ENCODE measurements at places on chromosomes 7 and 10.

DNA sequence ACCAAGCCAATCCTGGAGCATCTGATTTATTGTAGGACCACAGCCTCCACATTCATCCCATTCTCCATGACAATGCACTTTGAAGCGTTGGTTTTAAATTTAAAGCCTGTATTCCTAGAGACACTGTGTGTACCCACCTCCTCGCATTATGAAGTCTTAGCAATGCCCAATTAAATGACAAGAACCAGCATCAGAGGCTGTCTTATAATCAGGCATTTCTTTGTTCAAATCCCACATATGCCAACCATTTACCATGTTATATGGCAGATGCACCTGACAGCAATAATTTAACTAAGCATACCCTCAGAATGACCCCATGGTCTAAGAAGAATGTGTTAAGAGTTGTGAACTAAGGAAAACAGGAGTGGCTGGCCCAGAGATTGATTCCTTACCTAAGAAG lies 188.2 kb downstream of the IPMK start:
- no peak for DNase-seq

- peak; percentile 44 for DNase-seq
Observed at GRCh38 chr10:112565434-112566053, 118.5 kb downstream of the VTI1A start.

- peak; percentile 3 for DNase-seq
Observed at GRCh38 chr10:127979045-127979444, 72.1 kb downstream of the PTPRE start.

- no peak for DNase-seq
Observed at GRCh38 chr10:70698211-70698610, 25.9 kb downstream of the ADAMTS14 start.

DNA sequence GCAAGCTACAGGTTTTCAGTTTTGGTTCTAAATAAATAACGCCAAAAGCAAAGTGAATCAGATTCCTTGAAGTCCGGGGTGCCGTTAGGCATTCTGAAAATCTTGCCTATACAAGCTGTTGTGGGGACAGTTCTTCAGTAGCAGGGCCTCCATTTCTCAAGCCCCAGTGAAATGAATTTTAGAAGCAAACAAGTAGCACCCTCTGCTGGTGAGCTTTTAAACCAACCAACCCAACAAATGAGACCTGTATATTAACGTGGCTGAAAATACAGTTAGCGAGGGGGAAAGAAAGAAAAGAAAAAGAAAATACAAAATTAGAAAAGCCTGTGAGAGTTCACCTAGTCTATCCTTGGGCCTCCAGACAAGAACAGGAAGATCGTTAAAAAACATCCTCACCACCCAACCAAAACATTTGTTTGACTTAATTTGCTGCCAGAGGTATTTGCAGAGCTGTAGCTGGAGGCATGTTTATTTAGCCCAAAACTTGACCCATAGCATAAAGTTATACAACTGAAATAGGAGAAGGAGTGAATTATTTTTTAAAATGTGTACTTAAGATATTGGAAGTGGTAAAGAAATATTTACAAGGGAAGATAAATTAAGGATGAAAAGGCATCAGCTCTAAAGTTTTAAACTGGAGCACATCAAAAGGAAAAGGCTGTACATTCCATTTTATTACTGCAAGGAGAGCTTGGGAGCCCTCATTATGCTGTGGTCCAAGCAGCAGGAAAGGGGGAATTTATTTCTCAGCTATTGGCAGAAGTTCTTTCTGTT lies 98.9 kb downstream of the DYNC1I1 start:
- DNase-seq = peak; percentile 45

GRCh38 chr7:71766016-71766415 lies 634.1 kb downstream of the GALNT17 start:
- no peak for DNase-seq

- peak; percentile 47 for DNase-seq
Observed at GRCh38 chr7:154767142-154767541, 235.8 kb downstream of the PAXIP1 start.

GRCh38 chr7:13279854-13280435 lies 592.5 kb downstream of the ARL4A start:
- DNase-seq = no peak

DNA sequence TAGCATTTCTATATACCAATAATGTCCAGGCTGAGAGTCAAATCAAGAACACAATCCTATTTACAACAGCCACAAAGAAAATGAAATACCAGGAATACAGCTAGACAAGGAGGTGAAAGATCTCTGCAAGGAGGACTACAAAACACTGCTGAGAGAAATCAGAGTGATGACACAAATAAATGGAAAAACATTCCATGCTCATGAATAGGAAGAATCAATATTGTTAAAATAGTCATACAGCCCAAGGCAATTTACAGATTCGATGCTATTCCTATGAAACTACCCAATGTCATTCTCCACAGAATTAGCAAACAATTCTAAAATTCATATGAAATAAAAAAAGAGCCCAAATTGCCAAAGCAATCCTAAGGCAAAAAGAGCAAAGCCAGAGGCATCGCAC lies 116.8 kb upstream of the ZNF32 start:
- DNase-seq = no peak

DNA sequence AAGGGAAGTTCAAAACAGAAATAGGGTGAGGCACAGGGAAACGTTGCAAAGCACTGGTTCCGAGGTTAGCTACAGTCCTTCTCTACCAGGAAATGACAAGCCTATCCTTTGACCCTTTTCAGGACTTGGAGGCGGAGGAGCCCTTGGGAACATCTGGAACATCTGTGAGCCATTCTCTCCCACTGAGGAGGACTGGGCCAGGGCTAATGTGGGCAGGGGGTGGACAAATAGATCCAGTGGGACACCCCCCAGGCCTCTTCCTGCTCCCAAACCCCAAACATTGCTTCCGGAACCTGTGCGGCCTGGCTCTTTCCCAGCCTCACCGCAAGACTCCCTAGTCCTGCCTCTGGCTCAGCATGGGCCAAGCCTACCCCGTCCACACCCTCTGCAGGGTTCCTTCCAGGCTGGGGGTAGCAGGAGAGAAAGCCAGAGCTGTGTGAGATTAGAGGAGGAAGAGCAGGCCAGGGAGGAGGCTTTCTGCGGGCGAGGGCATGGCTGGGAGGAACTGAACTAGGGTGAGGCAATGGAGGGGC lies 36.5 kb downstream of the GHRHR start:
- DNase-seq = no peak

DNA sequence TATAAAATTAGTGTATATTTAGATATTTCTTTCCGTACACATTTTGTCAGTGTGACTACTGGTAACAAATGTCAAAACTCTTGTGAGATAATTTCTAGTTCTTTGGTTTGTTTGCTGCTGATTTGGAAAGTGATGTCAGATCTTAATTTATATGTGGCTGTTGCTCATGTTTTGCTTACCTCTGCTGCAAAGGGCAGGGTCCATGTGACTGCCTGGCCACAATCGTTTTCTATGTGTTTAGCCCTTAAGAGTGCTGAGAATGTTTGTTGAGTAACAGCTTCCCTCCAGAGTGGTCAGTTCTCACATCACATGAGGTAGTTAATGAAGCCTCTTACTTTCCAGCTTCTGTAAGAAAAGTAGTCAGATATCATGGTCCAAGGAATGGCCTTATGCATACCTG lies 4.2 kb downstream of the NRBF2 start:
- DNase-seq = no peak

GRCh38 chr7:22267930-22268615 lies 88.9 kb downstream of the RAPGEF5 start:
- DNase-seq = no peak

- DNase-seq = no peak
Observed at GRCh38 chr7:20350996-20351692, 20.4 kb downstream of the ITGB8 start.

DNA sequence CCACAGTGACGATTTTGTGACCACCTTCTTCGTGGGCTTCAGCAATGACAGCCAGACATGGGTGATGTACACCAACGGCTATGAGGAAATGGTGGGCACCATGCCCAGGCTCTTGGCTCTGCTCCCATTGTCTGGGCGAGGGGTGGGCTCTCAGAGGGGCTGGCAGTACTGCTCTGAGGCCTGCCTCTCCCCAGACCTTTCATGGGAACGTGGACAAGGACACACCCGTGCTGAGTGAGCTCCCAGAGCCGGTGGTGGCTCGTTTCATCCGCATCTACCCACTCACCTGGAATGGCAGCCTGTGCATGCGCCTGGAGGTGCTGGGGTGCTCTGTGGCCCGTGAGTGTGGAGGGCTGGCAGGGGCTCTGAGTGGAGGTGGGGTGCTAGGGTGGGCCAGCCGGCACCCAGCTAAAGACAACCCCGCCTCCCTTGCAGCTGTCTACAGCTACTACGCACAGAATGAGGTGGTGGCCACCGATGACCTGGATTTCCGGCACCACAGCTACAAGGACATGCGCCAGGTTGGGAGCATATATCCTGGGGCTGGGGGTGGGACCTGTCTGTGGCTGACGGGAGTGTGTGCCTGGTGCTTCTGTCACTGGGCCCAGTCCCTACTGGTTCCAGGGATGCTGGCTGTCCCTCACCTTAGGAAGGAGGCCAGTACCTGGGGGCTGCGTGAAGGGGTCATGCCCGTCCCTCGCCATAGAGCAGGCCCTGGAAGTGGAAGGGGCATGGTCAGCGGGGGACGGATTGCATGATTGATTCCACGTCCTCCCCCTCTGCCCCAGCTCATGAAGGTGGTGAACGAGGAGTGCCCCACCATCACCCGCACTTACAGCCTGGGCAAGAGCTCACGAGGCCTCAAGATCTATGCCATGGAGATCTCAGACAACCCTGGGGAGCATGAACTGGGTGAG lies 6.8 kb downstream of the AEBP1 start:
- DNase-seq = no peak

DNA sequence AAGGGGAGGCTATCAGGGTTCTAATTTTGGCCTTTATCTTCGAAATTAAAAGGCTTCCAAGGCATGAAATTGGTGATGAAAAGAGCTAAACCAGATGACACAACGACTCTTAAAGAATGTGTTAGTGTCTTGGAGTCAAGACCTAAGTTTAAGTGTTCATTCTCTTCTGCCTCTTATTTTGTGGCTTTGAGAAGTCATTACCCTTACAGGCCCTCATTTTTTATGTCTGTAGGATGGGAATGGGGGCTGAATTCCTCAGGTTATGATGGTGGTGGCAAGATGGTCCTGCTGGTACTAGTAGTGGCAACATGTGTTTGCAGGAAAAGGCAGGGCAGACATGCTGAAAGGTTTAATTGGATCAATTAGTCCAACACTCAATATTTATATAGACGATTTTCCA lies 15.4 kb downstream of the TAS2R60 start:
- DNase-seq = no peak

- DNase-seq = no peak
Observed at GRCh38 chr7:117970801-117971200, 97.6 kb upstream of the CTTNBP2 start.

DNA sequence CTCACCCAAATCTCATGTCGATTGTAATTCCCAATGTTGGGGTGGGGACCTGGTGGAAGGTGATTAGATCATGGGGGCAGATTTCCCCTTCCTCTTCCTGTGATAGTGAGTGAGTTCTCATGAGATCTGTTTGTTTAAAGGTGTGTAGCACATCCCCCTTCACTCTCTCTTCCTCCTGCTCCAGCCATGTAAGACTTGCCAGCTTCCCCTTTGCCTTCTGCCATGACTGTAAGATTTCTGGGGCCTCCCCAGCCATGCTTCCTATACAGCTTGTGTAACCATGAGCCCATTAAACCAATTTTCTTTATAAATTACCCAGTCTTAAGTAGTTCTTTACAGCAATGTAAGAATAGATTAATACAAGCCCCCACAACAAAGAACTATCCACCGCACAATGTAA lies 109.9 kb upstream of the JAZF1 start:
- no peak for DNase-seq

DNA sequence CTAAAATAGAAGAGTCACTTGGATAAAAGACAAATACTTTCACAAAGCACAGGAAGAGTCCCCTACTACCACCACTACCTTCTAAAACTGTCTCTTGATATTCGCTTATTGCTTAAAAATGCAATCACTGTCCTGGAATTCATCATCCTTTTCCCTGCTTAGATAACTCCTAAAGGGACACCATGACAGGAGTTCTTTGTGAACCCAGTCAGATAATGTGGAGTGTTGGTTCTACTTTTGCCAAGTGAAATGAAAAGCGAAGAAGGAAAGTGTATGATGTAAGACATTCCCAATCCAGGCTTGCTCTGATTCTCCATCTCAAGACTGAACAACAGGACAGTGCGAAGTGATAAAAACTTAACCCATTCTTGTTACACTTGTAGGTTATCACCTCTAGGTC lies 103.0 kb downstream of the MTERF1 start:
- no peak for DNase-seq

DNA sequence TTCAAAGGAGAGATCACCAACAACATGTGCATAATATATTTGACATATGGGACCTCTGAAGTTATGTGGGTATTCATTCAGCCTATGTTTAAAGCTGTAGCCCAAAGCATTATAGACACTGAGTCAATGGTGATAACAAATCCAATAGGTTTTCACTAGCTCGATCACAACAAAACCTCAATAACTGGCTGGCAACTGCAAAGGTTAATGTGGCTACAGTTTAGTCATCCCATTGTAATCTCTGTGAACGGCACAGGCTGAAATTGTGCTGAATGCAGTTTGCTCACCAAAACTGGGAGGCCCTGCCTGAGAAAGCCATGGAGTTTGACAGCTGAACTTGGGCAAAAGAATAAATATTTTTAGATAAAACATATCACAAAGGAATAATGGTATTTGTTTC lies 152.4 kb upstream of the ADO start:
- no peak for DNase-seq

DNA sequence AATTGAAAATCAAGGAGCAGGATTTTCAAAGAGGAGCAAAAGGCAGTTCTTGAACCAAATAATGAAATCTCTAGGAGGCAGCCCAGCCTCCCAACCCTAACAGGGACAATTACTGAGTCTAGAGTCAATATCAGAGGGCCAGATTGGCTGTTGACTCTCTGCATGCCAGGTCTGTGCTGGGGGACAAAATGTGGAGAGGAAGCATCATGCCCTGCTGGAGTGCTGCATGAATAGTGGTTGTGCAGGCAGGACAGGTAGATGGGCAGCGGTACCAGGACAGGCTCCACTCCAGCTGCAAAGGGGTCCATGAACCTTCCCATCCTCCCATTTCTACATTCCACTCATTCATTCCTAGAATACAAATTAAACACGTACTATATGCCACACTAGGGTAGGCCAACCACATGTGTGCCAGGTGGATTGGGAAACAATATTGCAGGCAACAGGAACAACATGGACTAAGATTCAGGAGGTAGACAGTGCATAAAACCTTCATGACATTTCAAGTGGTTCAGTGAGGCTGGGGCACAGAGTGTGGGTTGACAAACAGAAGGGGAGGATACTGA lies 30.4 kb upstream of the MAT1A start:
- no peak for DNase-seq

- DNase-seq = no peak
Observed at GRCh38 chr7:93156884-93157283, 8.7 kb upstream of the SAMD9L start.

DNA sequence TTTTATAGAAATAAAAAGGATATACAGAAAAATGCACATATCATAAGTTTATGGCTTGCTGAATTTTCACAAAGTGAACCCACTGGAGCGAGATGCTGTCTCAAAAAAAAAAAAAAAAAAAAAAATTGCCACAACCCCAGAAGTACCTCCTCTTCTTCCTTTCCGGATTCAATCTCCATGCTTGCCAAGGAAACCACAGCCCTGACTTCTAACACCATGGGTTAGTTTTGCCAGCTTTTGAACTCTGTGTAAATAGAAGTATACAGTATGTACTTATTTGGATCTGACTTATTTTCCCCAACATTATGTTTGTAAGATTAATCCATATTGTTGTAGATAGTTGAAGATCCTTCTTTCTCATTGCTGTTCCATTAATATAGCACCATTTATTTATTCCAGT lies 40.0 kb downstream of the FANK1 start:
- DNase-seq = no peak

Data from H9 (cell line).